NCI-H1105 (cell line): ENCODE measurements at places on chromosomes 2 and 18.

GRCh38 chr2:136327162-136327852 lies 209.4 kb upstream of the CXCR4 start:
- no peak for DNase-seq

DNA sequence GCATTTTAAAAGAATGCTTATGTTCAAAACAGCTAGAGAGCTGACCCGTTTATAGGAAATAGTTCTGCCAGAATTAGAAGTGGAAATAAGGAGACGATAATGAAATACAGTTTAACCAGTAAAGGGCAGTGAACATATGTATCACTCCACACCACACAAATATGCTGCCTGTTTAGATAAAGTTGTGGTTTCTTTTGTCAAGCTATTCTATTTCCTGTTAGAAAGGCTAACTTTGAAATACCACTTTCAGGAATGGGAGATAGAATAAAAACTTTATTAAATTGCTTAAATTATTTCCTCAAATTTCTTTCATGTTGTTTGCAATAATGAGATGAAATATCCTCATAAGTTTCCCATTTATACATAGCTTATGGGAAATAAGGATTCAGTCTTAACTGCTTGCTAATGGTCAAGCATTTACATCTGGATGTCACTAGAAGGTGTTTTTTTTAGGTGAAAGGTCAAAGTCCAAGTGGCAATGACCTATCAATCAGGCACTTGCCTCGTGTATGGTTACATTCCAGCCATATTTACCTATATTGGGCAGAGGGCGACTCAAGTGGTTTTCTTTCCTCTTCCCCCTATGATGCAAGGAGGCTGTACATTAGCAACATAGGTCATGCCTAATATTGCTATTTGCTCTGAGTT lies 148.9 kb downstream of the ZEB2 start:
- no peak for DNase-seq

GRCh38 chr2:221911890-221912289 lies 339.8 kb upstream of the EPHA4 start:
- no peak for DNase-seq

DNA sequence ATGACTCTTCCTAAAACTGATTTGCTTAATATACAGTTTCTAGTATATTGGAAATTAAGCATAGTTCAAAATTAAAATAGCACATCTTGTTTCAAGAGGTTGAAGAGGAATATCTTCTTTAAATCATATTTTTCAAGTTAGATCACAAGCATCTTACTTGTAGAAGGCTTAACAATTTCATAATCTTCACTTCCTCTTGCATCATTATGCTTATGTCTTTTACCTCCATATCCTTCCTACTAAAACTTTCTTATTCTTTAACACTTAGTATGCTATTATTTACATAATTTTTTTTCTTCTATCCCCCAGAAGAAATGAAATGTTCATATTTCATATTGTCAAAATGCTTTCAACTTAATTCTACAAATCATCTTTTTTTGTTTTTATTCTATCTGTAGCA lies 1354.9 kb upstream of the TMEFF2 start:
- DNase-seq = no peak

DNA sequence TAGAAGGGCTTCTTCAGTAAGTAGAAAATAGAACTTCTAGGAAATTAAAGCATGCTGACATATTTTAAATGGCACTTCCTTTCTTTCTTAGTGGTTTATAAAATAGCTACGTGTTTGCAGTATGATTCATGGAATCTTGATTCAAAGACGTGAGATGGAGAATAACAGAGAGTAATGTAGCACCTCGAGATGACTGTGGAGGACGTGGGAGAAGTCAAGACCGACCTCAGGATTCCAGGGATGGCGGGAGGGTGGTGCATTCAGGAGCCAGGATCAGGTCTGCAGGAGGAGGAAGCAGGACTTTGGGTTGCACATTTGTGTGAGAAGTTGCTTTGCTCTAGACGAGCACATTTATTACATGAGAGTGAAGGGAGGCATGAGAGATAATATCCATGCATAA lies 56.0 kb downstream of the DCDC2C start:
- DNase-seq = no peak

GRCh38 chr2:174340400-174341292 lies 5.9 kb downstream of the SP9 start:
- DNase-seq = no peak

DNA sequence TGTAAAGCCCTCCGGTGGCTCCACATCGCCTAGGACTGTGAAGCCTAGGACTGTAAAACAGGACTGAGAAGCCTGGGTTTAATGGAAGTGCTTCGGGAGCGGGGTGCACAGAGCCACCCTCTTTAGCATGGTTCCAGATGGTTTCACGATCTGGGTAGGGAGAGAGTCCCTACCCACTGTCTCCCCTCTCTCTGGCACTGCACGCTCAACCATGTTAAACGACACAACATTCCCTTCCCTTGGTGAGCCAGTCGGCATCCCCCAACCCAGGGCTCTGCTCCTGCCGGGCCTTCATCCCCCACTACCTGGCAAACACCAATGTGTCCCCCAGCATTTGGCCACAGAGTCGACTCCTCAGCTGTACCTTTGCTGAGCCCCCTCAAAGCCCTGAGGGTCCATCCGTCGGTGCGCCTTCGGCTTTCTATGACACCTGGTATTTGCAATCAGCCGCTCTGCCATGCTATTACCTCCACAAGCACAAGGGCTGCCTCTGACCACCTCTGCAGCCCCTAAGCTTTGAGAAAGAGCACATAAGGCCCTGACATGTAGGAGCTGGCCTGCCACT lies 1.1 kb downstream of the COPS9 start:
- DNase-seq = no peak

GRCh38 chr18:6737833-6738232 lies 8.3 kb downstream of the ARHGAP28 start:
- DNase-seq = no peak
